Forelimb muscle (tissue), 1 donor: ENCODE measurements at places on chromosomes 16 and 17.

- DNase-seq = peak; percentile 84
Measured at GRCh38 chr16:59148056-59148768, 414.1 kb upstream of the GOT2 start.

- no peak for DNase-seq
Measured at GRCh38 chr17:51572115-51572514, 311.8 kb downstream of the UTP18 start.

DNA sequence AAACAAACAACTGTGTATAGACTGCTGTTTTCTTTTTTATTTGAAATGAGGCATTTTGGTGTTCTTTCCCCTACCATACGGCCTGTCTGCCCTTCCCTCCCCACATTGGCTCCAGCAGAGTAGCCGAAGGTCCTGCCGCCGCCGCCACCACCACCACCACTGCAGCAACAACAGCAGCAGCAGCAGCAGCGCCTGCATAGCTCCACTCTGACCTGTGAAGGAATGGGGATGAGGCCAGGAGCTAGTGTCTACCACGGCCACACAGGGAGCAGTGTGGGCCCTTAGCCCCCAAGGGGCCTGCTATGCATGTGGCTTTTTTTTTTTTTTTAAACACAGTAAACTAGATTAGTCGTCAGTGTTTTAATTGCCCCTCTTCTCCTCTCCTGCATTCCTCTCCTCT is 5.6 kb upstream of the CDK5R1 start:
- no peak for DNase-seq

DNA sequence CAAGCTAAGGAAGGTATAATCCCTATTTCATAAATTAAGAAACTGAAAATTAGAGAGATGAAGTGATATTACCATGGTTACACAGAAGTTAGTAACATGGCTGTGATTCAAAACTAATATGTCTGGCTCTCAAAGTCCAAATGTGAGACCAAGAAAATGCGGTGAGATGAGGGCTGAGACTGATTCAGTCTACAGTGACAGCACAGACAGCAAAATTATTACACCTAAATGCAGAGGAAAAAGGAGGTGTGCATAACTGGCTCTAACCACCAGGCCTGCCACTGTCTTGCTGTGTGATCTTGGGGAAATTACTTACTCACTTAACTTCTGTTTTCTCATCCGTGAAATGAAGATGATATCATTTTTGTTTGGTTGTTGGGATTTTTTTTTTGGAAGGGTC is 270.0 kb upstream of the SOX9 start:
- DNase-seq = no peak
